Right lobe of liver (tissue), 6 donors: ENCODE measurements at places on chromosomes 5 and 9.

DNA sequence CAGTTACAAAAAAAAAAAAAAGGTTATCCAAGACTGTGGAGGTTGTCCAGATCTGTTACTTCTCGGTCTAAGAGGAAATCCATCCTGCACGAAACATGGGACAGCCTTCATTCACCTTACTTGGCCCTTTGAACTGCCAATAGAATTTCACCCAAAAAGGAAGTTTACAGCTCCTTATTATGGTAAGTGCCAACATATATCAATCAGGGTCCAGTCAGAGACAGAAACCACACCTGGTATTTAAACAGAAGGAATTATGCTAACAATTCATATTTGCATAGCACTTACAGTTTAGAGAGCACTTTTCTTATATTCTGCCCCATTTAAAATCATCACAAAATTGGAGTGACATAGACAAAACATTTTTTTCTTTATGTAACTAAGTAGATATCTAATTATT lies 93.6 kb upstream of the PTPN3 start:
- no peak for DNase-seq

GRCh38 chr5:170171811-170172210 lies 61.0 kb upstream of the C5orf58 start:
- DNase-seq, result no peak

GRCh38 chr9:114545055-114545454 lies 39.8 kb upstream of the WHRN start:
- no peak for DNase-seq

- DNase-seq, result no peak
These were observed 171.0 kb downstream of the MSX2 start for GRCh38 chr5:174895360-174895759.

DNA sequence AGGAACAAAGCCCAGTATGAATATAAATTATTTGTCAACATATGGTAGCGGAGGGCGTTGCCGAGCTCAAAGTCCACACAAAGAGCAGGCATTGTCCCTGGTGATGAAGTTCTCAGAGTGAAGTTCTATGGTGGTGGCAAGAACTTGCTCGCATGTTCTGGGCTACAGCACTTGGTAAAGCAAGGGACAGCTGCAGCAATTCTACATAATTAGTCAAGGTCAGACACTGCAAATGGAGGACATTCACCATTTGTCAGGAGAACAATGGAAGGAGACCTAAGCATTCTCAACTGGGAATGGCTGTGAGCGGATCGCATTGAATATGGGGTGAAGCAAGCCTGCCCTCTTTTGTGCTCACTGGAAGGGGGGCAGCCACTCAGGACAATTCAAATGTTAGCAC lies 503.8 kb upstream of the ADAMTS16 start:
- no peak for DNase-seq
